ENCODE measurements at places on chromosomes 12 and 14.

- no peak for DNase-seq
- no peak overlapping the region for H3K27ac ChIP-seq
- peaks cover 2% of the 10 kb centered on the region for H3K36me3 ChIP-seq
- H3K4me3 ChIP-seq = no peak overlapping the region
These were observed 44.7 kb upstream of the AMIGO2 start for GRCh38 chr12:47124451-47124850.

DNA sequence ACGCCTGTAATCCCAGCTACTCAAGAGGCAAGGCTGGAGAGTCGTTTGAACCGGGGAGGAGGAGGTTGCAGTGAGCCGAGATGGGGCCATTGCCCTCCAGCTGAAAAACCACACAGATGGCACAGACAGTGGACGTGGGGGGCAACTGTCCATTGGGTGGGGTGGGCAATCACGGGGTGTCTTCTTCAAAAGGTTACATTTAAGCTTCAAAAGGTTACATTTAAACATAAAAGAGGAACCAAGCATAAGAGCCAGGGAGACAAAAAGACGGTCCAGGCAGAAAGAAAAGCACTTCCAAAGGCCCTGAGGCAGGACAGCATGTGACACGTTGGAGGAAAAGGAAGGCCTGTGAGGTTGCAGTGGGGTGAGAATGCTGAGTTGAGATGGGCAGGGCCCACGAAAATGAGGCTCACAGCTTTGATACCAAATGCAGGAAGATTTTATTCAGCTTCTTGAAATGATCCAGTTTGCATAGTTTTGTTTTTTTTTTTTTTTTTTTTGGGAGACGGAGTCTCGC lies 10.7 kb downstream of the SCARB1 start:
- H3K27me3 ChIP-seq = no peaks in the 10 kb centered on the region
- DNase-seq = no peak
- peaks cover 12% of the 10 kb centered on the region for H3K4me1 ChIP-seq
- no peak overlapping the region for H3K4me3 ChIP-seq

- peaks cover under 1% of the 10 kb centered on the region for H3K27me3 ChIP-seq
- H3K36me3 ChIP-seq = no peaks in the 10 kb centered on the region
- no peak overlapping the region for H3K4me3 ChIP-seq
- H3K4me1 ChIP-seq = peaks cover 7% of the 10 kb centered on the region
- H3K27ac ChIP-seq = no peak overlapping the region
These were observed 12.1 kb upstream of the NTN4 start for GRCh38 chr12:95802482-95803270.

DNA sequence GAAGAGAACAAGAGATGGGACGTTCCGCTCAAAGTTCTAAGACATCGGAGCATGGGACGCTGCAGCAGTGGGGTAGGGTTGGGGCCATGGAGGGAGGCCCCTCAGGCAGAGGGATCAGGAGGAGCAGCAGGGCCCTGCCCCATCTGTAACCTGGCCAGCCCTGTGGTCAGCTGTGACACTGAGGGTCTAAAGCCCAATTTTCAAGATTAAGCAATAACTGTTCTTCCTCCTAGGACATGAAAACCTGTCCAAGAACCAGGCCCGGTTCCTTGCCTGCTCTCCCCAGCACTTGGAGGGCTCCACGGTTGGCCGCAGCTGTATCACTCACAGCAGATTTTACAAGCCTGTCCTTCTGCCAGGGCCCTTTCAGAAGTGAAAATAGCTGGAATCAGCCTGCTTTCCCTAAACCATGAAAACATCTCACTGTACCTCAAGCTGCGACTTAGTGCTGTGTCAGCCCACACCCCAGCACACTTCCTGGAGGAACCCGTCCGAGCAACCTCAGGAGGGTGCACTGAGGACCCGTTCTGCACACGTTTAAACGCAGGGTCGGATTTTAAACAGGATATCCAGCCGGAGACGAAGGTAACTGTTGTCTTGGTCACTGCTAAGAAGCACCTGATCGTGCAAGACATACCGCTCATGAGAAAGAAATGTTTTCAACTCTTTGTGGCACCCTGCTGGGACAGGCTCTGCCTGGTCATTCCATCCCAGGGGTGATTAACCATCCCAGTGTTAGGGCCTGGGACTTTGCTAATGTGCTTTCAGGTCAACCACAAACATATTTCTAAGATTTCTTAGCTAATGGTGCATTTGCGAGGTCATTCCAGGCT lies 201.9 kb upstream of the DIO3 start:
- DNase-seq = no peak
- no peak overlapping the region for H3K4me3 ChIP-seq
- no peaks in the 10 kb centered on the region for H3K4me1 ChIP-seq
- H3K36me3 ChIP-seq = no peaks in the 10 kb centered on the region
- peaks cover 64% of the 10 kb centered on the region for H3K27me3 ChIP-seq
- no peak overlapping the region for H3K27ac ChIP-seq

DNA sequence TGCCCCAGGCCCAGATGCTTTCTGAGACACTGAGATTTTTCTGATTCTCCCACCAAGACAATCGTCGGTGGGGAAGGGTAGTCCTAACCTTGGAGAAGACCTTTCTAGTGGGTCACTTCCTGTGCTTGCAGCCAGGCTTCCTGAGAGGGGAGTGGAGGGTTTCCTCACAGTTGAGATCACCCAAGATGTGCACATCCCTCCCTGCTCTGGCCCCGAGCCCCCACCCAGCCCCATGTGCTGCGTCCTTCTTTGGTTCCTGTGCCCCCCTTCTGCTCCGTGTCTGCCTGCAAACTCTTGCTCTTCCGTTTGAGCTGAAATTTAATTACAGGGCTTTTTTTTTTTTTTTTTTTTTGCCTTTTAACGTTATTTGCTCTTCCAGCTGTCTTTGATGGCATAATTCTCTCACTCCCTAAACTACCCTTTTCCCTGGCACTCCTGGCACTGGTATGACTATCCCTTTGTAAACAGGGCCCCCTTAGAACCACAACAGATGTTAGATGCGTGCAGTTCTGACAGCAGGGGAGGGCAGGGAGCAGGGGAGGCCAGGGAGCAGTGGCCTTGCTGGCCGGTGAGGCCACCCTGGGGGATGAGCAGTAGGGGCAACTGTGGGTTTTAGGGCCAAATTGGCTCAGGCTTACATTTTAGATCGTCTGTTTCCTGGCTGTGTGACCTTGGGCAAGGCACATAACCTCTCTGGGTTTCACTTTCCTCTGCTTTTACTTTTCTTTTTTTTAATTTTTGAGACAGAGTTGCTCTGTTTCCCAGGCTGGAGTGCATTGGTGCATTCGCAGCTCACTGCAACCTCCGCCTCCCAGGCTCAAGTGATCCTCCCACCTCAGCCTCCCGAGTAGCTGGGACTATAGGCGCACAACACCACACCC lies 144.5 kb downstream of the PHETA1 start:
- H3K27me3 ChIP-seq = peaks cover 48% of the 10 kb centered on the region
- H3K4me3 ChIP-seq = no peak overlapping the region
- H3K4me1 ChIP-seq = no peaks in the 10 kb centered on the region
- no peaks in the 10 kb centered on the region for H3K36me3 ChIP-seq
- DNase-seq = no peak

GRCh38 chr14:95264271-95264973 lies 55.3 kb downstream of the CLMN start:
- peaks cover 10% of the 10 kb centered on the region for H3K27me3 ChIP-seq
- H3K4me3 ChIP-seq = no peak overlapping the region
- no peak for DNase-seq
- H3K27ac ChIP-seq = no peak overlapping the region

DNA sequence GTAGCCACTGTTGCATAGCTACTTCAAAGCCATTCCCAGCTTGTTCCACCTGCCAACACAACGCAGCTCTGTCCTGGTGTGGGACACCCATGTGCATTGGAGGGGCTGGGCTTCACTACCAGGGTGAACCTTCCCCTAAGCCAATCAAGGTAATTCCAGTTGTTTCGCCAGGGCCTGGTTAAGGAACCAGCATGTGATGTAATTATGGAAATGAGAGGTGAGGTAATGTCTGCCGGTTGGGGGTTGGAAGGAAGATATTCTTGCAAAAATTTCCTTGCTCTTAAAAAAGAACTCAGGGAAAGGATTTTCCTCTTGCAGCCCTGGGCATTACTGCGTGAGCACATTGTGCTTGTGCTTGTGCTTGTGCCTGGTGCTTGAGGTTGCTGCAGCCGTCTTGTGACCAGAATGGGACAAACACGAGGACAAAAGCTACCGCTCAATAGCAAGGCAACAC lies 14.9 kb downstream of the TUBA1C start:
- peaks cover 10% of the 10 kb centered on the region for H3K27me3 ChIP-seq
- no peak for DNase-seq
- peaks cover 3% of the 10 kb centered on the region for H3K36me3 ChIP-seq

GRCh38 chr14:105375635-105376057 lies 22.7 kb upstream of the TEX22 start:
- H3K36me3 ChIP-seq = no peaks in the 10 kb centered on the region
- H3K4me1 ChIP-seq = peaks cover 11% of the 10 kb centered on the region
- no peak for DNase-seq

GRCh38 chr12:113719911-113720591 lies 246.1 kb downstream of the RBM19 start:
- H3K4me1 ChIP-seq = no peaks in the 10 kb centered on the region
- DNase-seq = no peak
- H3K36me3 ChIP-seq = no peaks in the 10 kb centered on the region

GRCh38 chr12:57278465-57279381 lies 27.7 kb upstream of the STAC3 start:
- H3K27ac ChIP-seq = peak overlapping the region; percentile 4
- DNase-seq = no peak
- H3K27me3 ChIP-seq = no peaks in the 10 kb centered on the region
- peaks cover 17% of the 10 kb centered on the region for H3K4me1 ChIP-seq
- H3K36me3 ChIP-seq = peaks cover 87% of the 10 kb centered on the region

- H3K4me3 ChIP-seq = no peak overlapping the region
- H3K27me3 ChIP-seq = no peaks in the 10 kb centered on the region
- H3K27ac ChIP-seq = peak overlapping the region; percentile 53
- no peak for DNase-seq
These were observed 17.7 kb downstream of the SLC11A2 start for GRCh38 chr12:51008329-51009055.

GRCh38 chr12:120971299-120972180 lies 6.8 kb upstream of the HNF1A start:
- H3K27ac ChIP-seq = no peak overlapping the region
- H3K36me3 ChIP-seq = no peaks in the 10 kb centered on the region
- no peaks in the 10 kb centered on the region for H3K27me3 ChIP-seq
- no peaks in the 10 kb centered on the region for H3K4me1 ChIP-seq
- H3K4me3 ChIP-seq = no peak overlapping the region

DNA sequence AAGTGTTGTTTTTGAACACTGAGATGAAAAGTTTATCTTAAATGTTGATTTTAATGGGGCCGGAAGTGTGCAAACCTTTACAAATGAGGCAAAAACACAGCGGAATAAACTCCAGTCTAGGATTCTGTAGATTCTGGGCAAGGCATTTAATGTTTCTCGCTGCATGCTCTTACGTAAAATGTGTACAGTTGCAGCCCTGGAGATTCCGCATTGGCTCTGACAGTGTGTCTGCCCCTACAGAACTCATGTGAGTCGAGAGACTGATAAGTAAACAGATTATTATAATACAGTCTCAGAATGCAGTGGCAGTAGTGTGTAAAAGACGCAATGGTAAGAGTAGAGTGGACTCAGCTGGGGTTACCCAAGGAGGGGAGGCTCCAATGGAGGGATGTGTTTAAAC lies 33.6 kb downstream of the LRRK2 start:
- H3K27me3 ChIP-seq = no peaks in the 10 kb centered on the region
- H3K36me3 ChIP-seq = no peaks in the 10 kb centered on the region
- no peak for DNase-seq
- H3K27ac ChIP-seq = no peak overlapping the region

- DNase-seq = no peak
- H3K36me3 ChIP-seq = no peaks in the 10 kb centered on the region
- H3K27ac ChIP-seq = no peak overlapping the region
- no peak overlapping the region for H3K4me3 ChIP-seq
- H3K27me3 ChIP-seq = no peaks in the 10 kb centered on the region
- no peaks in the 10 kb centered on the region for H3K4me1 ChIP-seq
These were observed 13.2 kb upstream of the NPAS3 start for GRCh38 chr14:32925439-32925838.

GRCh38 chr14:94097091-94097490 lies 13.4 kb upstream of the IFI27 start:
- H3K36me3 ChIP-seq = peaks cover 4% of the 10 kb centered on the region
- DNase-seq = no peak
- H3K4me3 ChIP-seq = no peak overlapping the region
- H3K27me3 ChIP-seq = no peaks in the 10 kb centered on the region
- no peak overlapping the region for H3K27ac ChIP-seq

GRCh38 chr12:108720757-108721514 lies 10.4 kb downstream of the CORO1C start:
- H3K4me1 ChIP-seq = peaks cover 17% of the 10 kb centered on the region
- no peak overlapping the region for H3K27ac ChIP-seq

- H3K36me3 ChIP-seq = no peaks in the 10 kb centered on the region
- H3K4me1 ChIP-seq = no peaks in the 10 kb centered on the region
- H3K27ac ChIP-seq = no peak overlapping the region
- DNase-seq = no peak
- H3K4me3 ChIP-seq = no peak overlapping the region
These were observed 323.8 kb downstream of the APAF1 start for GRCh38 chr12:98968896-98969295.

All from effector memory CD8-positive, alpha-beta T cell (primary cell).